CD8-positive, alpha-beta T cell (primary cell): ENCODE measurements at places on chromosomes 5 and 9.

- no peak for DNase-seq
These were observed 51.0 kb upstream of the PSD2 start for GRCh38 chr5:139744471-139745131.

DNA sequence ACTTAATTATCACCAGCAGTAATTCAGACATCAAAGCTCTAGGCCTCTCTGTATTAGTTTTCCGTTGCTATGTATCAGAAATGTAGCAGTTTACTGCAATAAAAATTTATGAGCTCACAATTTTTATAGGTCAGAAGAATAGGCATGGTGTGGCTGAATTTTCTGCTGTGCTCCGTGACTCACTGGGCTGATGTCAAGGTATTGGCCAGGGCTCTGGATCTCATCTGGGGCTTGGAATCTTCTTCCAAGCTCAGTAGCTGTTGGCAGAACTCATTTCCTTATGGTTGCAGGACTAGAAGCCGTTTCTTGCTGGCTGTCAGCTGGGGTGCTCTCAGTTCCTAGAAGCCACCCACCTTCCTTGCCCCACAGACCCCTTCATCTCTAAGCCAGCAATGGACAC, 66.3 kb downstream of the PSAT1 start:
- DNase-seq: no peak

- no peak for DNase-seq
These were observed 297.8 kb downstream of the CWC27 start for GRCh38 chr5:65066387-65067146.

DNA sequence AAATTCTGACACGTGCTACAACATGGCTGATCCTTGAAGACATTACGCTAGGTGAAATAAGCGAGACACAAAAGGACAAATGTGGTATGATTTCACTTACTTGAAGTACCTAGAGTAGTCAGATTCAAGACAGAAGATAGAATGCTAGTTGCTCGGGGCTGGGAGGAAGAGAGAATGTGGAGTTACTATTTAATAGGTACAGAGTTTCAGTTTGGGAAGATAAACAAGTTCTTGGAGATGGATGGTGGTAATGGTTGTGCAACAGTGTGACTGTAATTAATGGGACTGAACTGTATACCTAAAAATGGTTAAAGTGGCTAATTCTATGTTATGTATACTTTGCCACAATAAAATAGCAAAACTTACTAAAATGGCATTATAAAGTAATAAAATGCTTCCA, 34.4 kb downstream of the PAM start:
- no peak for DNase-seq

DNA sequence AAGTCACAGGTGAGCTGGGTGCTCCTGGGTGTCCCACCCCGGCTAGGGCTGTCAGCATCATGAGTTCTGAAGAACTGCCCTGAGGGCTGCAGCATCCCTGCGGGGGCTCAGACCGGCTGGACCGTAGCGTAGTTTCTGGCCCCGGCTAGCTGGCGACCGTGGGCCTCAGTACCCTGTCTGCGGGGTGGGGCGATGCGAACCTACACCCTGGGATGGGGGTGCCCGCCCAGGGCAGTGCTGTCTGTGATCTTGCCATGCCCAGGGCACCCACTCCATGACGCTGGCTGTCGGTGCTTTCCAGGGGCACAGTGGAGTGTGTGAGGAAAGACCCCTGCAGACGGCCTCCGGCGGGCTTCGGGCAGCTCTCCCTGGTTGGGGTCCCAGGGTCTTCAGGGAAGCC, 66.5 kb upstream of the IRX4 start:
- DNase-seq: no peak

DNA sequence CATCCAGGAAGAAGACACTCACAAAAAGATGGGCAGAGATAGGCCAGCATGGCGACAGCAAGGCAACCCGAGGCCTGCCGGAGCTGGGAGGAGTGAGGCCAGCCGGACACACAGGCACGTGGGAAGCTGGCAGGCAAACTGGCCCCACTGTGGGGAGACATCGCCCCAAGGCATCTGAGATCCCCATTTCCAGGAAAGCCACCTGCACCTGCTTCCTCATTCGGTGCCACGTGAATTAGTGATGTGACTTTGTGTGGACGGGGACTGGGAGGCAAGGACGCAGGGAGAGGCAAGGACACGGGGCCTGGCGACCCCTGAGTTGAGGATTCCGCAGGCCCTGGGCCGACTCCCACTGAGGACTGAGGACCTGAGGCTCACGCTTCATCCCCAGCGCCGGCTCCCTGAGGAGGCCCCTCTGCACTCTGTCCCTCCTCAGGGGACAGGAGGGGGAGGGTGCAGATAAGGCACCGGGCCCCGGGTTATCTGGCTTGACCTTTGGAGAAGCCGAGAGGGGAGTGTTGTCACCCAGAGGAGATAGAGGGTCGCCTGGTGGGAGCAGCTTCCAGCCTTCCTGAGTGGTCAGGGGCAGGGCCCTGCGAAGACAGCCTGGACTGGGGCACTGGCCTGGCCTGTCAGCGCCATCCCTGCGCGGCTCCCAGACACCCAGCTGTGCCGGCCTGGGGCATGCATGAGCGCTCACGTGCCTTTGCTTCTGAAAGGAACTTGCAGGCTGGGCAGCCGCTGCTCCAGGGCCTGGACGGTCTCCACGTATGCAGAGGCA, 39.7 kb downstream of the NDUFS6 start:
- no peak for DNase-seq

GRCh38 chr5:157540124-157540523, 35.5 kb downstream of the ADAM19 start:
- DNase-seq: peak; percentile 26

DNA sequence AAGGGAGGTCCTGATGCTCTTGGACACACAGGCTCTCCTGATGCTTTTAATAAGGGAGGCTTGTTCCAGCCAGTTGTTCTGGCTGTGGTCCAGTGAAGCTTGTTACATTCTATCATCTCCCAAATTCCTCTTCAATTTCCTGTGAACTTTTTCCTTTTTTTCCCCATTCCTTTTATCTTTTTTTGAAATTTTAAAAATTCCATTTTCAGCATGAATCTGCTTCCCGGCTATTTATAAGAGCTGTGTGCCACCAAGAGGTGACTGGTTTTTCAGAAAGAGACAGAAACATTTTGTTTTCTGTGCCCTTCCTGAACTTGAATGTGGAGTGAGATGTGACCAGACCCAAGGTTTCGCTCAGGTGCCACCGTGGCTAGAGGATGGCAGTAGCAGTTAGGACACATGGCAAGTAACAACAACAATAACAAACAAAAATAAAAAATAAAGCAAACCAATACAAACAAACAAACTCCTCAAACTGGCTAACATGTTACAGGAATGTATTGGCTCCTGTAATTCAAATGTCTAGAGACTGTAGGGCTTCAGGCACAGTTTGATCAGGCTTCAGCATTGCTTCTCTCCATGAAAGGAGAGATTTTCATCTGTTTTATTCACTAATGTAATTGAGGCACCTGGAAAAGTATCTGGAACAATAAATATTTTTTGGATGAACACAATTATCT, 121.1 kb downstream of the BOD1 start:
- no peak for DNase-seq

- DNase-seq: no peak
These were observed 12.8 kb downstream of the C6 start for GRCh38 chr5:41200506-41200905.

DNA sequence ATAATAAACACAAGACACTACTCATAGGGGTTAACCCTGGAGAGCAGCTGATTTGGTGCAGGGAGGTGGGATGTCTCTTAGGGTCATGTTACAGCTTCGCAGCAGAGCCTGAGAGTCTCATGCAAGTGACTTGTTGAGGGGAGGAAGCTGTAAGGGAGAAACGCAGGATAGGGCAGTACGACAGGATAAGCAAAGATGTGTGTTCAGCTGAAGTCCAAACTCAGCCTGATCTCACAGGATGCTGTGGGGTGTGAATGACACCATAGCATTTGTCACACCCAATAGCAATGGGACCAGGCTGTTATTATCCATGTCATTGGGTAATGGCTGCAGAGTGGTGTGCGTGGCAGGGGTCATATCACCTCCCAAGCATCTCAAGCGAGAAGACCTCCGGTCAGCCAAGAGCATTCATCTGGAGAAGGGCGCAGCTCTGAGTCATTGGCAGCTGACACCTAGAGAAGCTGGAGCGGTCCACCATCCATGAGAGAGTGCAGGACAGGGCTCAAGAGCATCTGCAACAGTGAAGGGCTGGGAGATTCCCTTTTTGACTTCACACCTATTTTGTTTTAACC, 49.2 kb upstream of the RPL26L1 start:
- DNase-seq: no peak

DNA sequence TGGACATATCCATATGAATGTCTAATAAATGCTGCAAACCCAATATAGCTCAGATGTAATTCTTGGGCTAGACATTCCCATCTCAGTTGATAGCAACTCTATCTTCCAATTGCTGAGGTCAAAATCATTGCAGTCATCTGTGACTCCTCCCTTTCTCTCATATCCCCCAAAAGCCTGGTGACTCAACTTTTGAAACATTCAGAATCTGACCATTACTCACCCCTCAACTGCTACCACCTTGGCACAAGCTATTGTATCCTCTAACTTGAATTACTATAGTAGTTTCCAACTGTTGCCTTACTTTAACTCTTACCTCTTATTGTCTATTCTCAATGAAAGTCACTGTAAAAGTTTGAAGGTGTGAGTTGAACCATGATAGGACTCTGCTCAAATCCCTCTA, 600.1 kb upstream of the RGMB start:
- no peak for DNase-seq

GRCh38 chr9:17776735-17777134, 197.9 kb downstream of the SH3GL2 start:
- DNase-seq: no peak

- DNase-seq: no peak
These were observed 23.4 kb downstream of the CETN3 start for GRCh38 chr5:90386099-90386710.

GRCh38 chr9:98807814-98808195, 335 bp downstream of the GALNT12 start:
- DNase-seq: peak; percentile 20
